ENCODE measurements at places on chromosomes 2 and 18.

GRCh38 chr2:71071681-71072398, 3.4 kb downstream of the NAGK start:
- no peak for DNase-seq

GRCh38 chr18:13216092-13216582, 2.4 kb upstream of the LDLRAD4 start:
- peak; percentile 62 for DNase-seq

DNA sequence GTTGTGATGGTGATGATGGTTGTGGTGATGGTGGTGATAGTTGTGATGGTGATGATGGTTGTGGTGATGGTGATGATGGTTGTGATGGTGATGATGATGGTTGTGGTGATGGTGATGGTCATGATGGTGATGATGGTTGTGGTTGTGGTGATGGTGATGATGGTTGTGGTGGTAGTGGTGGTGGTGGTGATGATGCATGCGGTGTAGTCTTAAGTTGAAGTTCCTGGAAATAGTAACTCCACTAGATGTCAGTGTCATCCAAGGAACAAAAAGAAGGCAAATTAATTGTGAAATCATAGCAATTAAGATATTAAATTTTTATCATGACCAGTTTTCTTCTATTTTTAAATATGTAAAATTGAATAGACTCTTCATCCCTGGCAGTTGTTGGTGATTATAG, 309.2 kb downstream of the AGAP1 start:
- no peak for DNase-seq

GRCh38 chr2:479031-479430, 191.1 kb upstream of the ALKAL2 start:
- DNase-seq, result no peak

DNA sequence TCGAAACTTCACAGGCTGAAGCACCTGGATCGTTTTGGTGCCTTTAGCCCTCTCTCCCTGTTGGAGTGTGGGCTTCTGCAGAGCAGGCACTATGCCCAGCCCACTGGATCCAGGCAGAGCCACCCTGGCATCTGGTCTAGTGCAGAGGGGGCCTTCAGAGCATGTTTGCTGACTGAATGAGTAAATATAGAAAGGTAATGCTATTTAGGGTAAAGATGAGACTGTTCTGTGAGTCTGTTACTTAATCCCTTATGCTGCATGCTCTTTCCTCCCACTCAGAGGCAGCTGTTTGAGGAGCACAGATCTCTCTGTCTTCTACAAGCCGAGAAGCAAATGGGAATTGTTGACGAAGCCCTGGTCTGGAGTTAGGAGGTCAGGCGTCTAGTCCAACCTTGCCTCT, 130.2 kb downstream of the RGPD3 start:
- DNase-seq, result no peak

- DNase-seq, result no peak
Observed at GRCh38 chr2:11319939-11320338, 24.5 kb downstream of the ROCK2 start.

- no peak for DNase-seq
Observed at GRCh38 chr2:221908518-221908917, 336.4 kb upstream of the EPHA4 start.

- DNase-seq, result peak; percentile 76
Observed at GRCh38 chr18:48902023-48902855, 48.5 kb downstream of the SMAD7 start.

DNA sequence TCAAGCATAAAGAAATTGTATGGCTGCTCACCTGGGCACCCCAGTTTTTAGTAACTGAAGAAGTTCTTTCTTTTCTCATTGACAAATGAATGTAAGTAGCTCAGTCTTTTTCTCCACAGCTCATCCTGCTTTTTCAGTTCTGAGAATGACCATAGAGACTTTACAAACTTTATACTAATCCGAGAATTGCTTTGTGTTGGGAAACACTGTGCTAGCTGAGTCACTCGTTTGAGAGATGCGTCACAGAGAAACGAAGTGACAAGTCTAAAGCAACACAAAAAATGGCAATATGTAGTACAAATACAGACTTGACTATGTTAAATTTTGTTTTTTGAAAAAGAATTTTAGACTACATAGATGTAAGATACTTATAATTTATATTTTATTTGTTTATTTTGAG, 9.0 kb downstream of the LRRTM4 start:
- DNase-seq, result no peak

- DNase-seq, result no peak
Observed at GRCh38 chr2:150608341-150608740, 120.9 kb upstream of the RND3 start.

Data from NCI-H2081 (cell line).